ENCODE measurements at places on chromosomes 16 and 17. TPM values are rescaled to one million over a fixed set of nuclear protein-coding genes. Genes with fewer than 3 reads are reported as not detected.

The CES1 gene
- not detected for total RNA-seq

The KRTAP4-6 gene
- total RNA-seq = not detected

The KRTAP9-8 gene
- not detected for total RNA-seq

The ABHD15 gene
- total RNA-seq = 8.7 TPM

The PLLP gene
- 1.1 TPM for total RNA-seq

The SYNGR3 gene
- total RNA-seq = 6.6 TPM

The HASPIN gene
- total RNA-seq = 0.58 TPM

The C17orf107 gene
- total RNA-seq = 29.4 TPM

The ZNF200 gene
- total RNA-seq = 14.1 TPM

The SPEM2 gene
- total RNA-seq = not detected

DNA sequence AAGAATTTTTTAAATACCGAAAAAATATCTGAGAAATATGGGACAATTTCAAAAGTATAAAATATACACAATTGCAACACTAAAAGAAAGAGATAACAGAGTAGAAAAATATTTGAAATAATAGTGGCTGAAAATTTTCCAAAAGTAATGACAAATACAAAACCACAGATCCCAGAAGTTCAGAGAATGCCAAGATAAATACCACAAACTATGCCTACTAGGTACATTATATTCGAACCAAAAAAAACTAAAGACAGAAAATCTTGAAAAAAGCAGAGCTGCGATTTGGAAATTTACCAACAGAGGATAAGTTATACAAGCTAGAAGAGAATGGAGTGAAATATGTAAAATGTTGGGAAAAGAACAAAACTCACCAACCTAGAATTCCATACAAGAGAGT is 191.3 kb upstream of the ELAC2 start:
- no peak for DNase-seq

DNA sequence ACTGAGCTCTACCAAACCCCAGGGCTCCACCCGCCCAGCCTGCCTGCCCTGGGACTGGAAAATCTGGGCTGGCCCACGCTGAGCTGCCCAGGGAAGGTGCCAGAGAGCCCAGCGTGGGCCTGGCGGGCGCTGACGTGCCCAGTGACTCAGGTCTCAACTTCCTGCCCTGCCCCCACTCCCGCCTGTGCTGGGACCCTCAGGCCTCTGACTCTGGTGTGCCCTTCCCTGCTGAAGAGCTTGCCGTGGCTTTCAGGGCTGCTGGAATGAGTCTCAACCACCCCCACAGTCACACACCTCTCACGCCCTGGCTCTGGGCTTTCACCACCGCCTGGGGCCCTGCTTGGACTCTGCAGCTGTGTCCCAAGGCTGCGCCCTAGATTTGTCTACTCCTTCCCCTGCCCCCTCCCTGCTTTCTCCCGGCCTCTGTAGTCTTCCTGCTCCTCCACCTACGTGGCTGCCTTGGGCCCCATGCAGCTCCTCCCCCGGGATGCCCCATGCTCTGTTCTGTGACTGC is 10.4 kb downstream of the LLGL1 start:
- DNase-seq = no peak

DNA sequence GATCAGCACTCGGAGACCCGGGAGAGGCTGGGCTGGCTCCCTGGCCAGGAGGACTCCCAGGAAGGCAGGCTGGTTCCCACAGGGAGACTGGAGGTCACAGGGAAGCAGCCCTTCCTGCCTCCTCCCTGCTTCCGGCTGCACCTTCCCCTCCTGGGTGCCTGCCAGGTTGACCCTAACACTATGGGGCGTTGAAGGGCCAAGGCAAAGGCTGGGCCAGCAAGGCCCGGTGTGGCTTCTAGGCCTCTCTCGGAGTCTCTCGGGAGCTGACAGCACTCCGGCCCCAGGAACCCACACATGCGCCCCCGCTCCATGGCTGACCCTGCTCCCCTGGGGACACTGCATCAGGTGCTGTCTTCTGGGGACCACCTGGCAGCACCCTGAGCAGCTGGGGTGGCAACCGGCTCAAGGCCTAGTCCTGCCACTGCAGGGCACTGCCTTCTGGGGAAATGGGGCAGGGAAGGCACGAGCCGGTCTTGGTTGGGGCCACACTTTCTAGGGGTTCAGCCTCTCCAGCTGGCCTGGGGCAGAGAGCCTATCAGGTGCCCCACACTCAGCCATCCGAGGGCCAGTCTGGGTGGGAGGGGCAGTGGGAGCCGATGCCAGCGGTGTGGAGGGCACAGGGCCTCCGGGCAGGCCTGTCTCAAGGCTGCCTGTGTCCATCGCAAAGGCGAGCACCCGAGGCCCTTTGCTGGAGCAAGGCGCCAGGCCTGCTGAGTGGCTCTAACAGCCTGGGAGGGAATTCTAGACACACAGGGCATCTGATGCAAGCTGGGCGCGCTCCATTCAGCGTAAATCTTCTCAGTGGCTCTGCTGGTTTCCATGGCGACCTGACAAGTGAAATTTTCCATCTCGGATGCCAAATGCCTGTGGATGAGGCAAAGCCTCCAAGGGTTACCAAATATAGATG is 5.6 kb upstream of the MTSS2 start:
- no peak for DNase-seq

DNA sequence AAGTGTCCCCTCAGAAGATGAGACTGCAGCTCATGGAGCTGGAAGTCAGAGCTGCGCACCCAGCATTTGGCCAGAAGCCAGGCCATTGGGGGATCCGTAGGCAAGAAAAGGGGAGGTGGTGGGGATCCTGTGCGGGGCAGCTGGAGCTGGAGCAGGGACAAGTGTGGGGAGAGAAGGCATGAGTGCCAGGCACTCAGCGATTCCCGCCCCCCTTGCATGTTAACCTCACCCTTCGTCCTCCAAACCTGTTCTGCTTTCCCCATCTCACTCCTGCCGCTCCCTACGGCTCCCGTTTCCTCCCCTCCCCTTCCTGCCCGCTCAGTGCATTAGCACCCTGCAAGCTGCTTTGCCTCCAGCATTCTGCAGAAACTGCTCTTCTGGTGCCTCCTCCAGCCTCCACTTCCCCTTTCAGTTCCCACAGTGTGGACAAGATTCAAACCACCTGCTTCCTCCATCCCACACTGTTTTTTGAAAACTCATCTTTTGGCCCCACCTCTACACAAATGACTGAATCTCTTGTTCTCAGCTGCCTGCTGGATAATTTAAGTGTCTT is 5.6 kb downstream of the ALOX15 start:
- no peak for DNase-seq

- DNase-seq = no peak
These were observed 84.1 kb downstream of the MYH11 start for GRCh38 chr16:15772579-15773293.

DNA sequence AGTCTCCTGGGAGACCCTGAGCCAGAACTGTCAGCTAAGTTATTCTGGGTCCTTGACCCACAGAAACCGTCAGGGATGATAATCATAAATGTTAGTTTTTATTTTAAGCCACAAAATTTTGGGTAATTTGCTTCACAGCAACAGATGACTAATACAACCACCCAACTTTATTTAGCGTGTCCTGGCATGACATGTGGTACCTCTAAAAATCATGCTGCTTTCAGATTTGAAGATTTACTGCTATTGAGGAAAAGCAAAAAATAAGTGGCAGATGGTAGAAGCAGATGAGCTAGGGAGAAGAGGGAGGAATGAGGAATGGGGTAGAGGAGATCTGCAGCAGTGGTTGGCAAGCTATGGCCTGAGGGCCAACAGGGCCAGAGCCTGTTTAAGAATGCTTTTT is 90.4 kb downstream of the TMEM100 start:
- no peak for DNase-seq

DNA sequence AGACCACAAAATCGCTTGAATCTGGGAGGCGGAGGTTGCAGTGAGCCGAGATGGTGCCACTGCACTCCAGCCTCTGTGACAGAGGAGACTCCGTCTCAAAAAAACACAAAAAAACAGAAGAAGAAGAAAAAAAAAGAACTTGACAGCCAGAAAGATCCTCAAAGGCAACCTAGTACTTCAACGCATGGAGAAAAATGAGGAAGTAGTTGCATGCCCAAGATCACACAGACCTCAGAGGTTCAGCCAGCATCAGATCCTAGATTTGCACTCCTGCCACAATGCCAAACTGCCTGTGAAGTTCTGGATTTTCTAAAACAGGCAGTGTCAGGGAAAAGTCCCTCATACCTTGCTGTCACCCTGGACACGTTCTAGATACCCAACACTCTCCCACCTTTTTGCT is 1.5 kb downstream of the ATPAF2 start:
- no peak for DNase-seq

- no peak for DNase-seq
These were observed 25.8 kb downstream of the CRISPLD2 start for GRCh38 chr16:84845496-84846002.

GRCh38 chr16:65757064-65757463 is 609.4 kb upstream of the CDH5 start:
- DNase-seq = no peak

- no peak for DNase-seq
These were observed 42.1 kb upstream of the RPH3AL start for GRCh38 chr17:394718-395095.

- peak; percentile 54 for DNase-seq
These were observed 17.1 kb downstream of the GNA13 start for GRCh38 chr17:65039336-65039988.

DNA sequence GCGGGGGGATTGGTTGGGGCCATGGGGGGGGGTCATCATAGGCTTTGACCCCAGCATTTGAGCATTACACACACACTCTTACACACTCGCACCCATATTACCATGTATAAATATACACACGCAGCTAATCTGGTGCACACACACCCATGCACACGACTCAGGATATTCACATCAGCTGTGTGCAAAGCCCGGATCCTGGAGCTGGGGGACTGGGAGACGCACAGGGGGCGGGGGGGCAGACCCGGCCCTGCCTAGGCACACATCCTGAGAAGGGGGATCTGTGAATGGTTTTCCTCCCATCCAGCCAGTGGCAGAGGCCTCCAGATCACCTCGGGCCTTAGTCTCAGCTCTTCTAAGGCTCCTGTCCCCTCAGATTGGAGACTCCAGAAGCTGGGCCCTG is 5.6 kb downstream of the ASGR2 start:
- no peak for DNase-seq

- DNase-seq = no peak
These were observed 150.3 kb downstream of the KCNJ18 start for GRCh38 chr17:21842332-21843317.

DNA sequence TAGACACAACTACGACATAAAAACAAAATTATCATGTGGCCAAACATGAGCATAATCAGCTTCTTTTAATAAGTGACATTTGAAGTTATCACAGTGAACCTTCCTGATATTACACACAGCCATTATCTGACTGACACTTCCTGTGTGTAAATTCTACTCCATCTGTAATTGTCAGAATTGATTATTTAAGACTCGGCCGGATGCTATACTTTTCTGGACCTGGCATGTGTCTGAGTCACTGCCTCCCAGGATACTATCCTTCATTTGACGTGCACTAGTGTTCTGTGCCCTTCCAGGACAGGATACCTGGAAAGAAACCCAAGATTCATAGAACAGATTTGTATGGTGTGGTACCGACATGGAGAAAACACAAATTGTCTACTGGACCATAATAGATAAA is 242.0 kb downstream of the HS3ST3A1 start:
- no peak for DNase-seq

DNA sequence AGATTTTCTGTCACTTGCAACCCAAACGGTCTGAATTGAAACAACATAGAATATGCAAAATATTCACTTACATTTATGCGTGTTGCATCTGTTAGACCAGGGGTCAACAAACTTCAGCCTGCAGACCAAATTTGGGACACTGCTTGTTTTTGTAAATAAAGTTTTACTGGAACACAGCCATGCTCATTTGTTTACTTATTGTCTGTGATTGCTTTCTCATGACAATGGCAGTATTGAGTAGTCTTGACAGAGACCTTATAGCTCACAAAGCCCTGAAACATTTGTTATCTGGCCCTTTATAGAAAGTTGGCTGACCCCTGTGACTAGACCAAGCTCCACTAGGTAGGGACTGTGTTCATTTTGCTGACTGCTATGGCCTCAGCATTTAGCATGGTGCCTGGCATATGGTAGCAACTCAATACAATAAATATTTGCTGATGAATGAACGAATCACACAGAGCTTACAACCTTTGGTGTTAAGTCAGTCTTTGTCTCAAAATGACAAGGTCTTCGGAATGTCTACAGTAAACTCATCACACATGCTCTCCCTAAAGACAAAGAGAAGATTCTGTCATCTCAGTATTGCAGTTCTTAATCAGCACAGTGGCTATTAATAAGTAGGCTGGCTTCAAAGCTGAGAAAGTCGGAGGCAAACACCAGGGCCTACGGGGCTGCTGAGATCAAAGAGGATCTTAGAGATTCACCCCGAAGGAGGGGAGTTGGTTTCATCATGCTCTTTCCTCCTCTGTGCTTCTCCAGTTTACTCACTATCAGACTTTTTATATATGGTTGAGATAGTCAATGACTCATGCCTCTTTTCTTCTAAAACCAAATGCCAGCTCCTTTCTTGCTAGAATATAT is 95.2 kb upstream of the AXIN2 start:
- no peak for DNase-seq

GRCh38 chr17:349666-350065 is 2.9 kb downstream of the RPH3AL start:
- DNase-seq = no peak

DNA sequence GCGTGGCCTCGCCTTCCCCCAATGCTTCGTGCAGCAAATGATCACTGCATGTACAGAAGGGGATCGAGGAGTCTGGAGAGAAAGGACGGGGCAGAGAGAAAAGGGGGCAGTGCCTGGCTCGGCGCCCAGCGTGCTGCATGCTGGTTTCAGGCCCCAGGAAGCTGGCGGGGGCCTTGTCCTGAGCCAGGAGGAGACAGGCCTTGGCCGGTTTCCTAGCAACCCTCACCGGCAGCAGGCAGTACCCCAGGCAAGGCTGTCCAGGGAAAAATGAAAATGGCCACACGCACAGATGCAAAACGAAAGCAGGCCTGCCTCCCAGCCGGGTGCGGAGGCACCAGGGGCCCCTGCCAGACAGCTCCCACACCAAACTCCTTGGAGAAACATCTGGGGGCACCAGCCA is 126.3 kb downstream of the ZFHX3 start:
- no peak for DNase-seq

GRCh38 chr16:28294201-28294600 is 1.9 kb downstream of the SBK1 start:
- no peak for DNase-seq

- DNase-seq = no peak
These were observed 15.9 kb downstream of the B9D1 start for GRCh38 chr17:19346351-19347255.

- peak; percentile 68 for DNase-seq
These were observed 965 bp upstream of the TMC6 start for GRCh38 chr17:78129351-78130089.

GRCh38 chr17:19380481-19381301 is 2.4 kb downstream of the MAPK7 start:
- DNase-seq = no peak

GRCh38 chr17:75571197-75571884 is 16.3 kb upstream of the MYO15B start:
- DNase-seq = no peak

Data from CD8-positive, alpha-beta T cell (primary cell).